ENCODE measurements at places on chromosomes 4 and X.

DNA sequence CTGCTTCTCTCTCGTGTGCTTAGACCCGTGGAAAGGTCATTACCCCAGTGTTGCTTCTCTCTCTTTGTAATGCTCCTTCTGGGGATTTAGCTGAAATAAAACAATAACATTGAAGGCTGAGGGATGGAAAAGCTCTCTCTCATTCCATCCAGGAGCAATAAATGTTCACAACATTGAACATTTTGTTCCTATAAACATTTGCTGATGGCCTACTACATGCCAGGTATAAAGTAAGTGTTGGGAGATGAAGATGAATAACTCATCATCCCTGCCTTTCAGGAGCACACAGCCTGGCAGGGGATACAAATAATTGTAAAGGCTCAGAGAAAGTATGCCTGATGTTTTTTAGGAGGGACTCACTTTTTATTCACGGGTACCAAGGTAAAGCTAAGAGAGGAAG, 158.1 kb downstream of the KDR start:
- no peak for DNase-seq

- no peak for DNase-seq
Measured at GRCh38 chrX:18036394-18036793, 175.3 kb upstream of the RAI2 start.

DNA sequence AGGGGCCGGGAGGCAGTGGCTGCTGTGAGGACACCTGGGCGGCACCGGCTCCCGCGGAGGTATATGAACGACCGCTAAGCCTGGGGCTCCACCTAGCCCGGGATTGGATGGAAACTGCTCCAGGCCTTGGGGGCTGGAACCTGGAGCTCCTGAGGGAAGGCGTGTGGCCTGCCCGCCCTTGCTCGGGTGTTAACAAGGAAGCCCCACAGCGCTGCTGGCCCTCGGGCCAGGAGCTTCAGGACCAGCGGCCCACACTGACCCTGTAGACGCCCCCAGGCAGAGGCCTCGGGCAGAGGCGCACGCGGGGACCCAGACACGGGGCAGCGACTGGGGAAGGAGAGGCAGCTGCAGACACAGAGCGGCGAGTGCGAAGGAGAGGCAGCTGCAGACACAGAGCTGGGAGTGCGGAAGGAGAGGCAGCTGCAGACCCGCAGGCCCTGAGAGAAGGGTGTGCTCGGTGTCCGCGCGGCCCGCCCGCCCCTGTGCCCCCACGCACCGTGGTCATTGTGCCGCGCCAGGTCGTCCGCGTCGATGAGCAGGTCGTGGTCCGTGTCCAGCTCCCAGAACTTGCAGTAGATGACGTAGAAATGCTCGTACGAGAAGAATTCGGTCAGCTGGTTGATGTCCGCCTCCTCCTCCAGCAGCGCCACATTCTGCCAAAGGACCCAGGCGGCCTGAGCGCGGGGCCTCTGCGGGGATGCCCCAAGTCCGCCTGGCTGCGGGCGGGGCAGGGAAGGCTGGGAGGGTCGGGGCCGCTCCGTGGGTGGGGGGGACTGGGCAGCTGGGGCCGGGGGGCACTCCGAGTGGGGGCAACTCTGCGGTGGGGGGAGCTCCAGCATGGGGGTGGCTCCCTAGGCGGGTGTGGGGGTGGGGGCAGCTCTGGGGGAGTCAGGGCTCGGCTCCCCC, 26.7 kb upstream of the GTPBP6 start:
- no peak for DNase-seq

- no peak for DNase-seq
Measured at GRCh38 chr4:77007358-77008230, 58.0 kb downstream of the SEPTIN11 start.

GRCh38 chrX:118655561-118656246, 71.7 kb upstream of the IL13RA1 start:
- DNase-seq, result no peak

- no peak for DNase-seq
Measured at GRCh38 chr4:168504526-168504925, 7.7 kb downstream of the PALLD start.

DNA sequence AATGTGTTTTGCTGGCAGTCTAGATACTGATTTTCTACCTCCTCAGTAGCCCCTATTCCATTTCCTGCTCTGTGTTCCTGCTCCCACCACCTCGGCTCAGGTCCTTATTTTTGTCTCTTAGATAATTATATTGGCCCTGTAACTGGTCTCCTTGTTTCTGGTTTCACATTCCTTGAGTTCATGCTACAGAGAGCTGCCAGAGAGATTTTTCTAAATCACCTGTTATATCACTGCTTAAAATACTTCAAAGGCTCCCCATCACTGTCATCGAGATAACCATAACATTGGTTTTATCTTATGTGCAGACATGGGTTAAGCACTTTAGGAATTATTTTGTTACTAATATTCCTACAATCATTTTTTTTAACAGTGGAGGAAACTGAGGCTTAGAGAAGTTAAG, 9.6 kb downstream of the SYNPO2 start:
- DNase-seq, result no peak

DNA sequence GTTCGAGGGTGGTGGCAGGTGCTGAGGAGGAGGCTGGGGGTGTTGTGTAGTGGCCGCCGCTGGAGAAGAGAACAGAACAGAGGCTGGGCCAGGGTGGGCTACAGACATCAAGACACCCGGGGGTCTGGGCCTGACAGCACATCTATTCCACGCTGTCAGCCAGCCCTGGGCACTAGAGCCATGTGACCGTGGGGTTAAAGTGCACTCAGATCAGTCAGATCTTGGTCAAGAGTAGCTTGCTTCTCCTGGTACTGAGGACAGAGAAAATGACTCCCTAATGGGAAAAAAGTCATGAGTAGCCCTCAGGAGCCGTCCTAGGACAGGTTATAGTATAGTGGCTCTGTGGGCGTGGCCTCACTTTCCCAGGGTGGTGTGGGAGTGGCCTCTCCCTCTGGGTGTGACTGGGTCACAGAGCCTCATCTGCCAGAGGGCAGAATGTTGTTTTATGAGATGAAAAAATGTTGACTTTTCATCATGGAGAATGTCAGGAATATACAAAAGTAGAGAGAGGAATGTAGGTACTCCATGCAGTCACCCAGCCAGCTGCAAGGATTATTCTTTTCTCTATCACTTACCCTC, 19.4 kb downstream of the TRMT44 start:
- DNase-seq, result no peak

All from stimulated activated CD8-positive, alpha-beta memory T cell treated with anti-CD3 and anti-CD28 coated beads, Interleukin-7, amount 100 ng/mL, for 1 hour (primary cell).